ENCODE measurements at places on chromosomes 2 and 18.

DNA sequence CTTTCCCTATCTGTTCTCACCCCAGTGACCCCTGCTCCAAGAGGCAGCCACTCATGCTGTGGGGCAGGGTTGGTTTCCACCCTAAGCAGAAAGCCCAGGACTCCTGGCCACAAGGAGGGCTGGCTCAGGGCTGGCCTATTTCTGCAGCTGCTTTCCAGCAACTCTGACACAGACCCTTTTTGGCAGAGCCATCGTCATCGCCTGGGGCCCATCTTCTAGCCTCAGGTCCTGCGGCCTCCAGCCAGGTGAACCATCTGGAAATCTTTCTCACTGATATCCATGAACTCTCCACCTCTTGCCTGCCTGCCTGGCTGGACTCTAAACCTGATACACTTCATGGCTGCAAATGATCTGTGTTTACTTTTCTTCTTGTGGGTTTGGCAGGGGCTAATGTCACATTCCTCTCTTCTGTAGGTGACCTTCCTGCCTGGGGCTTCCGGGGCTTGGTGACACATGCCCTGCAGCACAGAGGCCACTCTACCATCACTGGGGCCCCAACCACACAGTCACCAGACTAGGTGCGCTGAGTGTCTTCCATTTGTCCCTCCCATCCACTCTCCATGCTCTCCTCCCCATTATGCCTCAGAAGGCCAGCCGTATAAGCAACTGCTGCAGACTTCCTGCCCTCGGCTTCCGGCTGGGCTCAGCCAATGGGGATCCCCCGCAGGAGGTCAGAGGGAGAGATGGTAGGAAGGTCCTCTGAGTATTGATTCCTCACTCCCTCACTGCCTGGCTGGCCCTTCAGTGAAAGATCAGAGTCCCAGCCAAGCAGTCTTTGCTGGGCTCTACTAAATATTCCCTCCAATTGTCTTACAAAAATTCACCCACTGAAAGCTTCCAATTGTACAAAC is 9.7 kb upstream of the COPS8 start:
- DNase-seq, result no peak

- no peak for DNase-seq
Measured at GRCh38 chr2:10557506-10558265, 109.6 kb upstream of the ODC1 start.

GRCh38 chr2:44005846-44006245 is 10.1 kb upstream of the LRPPRC start:
- no peak for DNase-seq

DNA sequence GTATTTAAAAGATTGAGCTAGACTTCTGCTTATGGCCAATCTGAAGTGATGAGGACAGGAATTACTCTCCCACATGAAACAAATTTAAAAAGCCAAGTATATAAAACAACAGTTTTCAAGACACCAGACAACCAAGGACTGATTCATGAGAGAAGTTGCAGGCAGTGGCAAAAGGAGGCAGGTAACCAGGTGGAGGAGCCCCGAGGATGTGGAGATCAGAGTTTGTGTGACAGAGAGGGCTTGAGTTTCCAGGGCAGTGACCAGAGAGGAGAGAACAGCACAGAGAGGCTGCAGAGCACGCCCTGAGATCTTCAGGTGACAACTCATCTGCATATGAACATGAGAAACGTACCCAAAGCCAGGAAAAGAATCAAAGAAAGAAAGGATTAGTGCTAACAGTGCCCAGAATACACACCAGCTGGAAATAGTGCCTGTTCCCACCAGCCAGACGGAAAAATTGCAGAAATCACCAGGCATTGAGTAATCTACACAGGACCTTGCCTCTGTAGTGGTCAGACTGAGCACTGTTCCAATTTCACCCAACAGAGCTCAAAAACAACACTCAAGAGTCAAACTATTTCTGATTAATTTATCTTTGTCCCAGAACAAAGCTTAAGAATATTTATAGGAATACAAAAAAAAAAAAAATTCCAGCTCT is 173.1 kb downstream of the SEPTIN10 start:
- no peak for DNase-seq

DNA sequence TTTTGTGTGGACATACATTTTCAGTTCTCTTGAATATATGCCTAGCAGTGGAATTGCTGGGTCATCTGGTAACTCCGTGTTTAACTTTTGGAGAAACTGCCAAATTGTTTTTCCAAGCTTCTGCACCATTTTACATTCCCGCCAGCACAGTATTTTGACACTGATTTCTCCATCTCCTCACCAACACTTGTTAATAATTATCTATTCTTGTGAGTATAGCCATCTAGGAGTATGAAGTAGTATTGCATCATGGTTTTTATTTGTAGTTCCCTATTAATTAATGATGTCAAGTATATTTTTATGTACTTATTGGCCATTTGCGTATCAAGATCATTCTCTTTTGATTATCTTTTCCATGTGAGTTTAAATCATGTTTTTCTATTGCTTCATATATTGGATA is 17.9 kb upstream of the AOX1 start:
- DNase-seq, result no peak

DNA sequence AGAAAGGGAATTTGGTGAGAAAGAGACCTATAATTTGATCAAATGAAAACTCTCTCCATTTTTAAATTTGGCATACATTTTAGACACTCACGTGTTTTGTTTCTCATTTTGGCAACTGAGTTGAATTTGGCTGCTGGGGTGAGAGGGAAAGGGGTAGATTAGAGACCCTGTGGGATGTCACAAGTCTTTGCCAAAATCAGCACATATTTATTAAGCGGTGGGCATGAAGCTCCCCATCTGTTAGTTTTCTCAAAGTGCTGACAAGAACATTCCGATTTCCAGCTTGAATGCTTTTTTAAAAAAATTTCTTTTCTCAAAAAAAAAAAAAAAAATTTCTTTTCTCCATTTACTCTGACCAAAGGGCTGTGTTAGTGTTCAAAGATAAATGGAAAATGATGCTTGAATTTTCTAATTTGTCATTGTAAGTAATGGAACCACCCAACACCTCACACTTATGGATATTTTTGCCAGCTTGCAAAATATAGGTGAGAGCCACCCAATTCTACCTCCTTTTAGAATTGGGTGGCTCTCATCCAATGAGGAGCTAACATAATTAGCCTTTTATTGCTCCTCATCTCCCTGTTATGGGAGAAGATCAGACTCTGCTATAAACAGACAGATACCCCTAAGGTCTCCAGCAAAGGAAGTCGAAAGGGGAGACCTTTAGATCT is 222.9 kb upstream of the FN1 start:
- no peak for DNase-seq

- no peak for DNase-seq
Measured at GRCh38 chr2:171163261-171163660, 2.6 kb upstream of the TLK1 start.

DNA sequence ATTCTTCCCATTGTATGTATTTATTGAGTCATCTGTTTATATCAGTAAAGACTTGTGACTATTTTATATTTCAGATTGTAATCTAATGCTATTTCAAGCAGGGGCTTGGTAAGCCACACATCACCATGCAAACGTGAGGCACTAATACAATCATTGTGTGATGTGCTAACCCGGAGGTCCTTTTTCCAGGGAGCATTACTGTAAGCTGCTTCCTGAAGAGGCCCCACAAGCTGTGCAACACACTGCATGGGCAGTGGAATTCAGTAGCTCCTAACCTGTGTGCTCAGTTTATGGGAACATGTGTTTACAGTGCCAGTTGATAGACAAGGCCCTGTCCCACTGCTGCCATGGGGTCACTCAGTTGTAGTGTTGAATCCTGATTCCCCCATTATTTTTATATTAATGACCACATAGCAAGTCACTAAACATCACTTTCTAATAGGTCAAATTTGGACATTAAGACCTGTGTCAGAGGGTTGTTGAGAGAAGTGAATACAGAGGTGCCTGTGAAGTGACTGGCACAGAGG is 162.9 kb downstream of the FHOD3 start:
- DNase-seq, result no peak

GRCh38 chr2:200137271-200137670 is 169.2 kb upstream of the SPATS2L start:
- no peak for DNase-seq

- no peak for DNase-seq
Measured at GRCh38 chr2:218831378-218831990, at the start of gene PRKAG3. Gene PRKAG3, minus strand, starts transcription at chr2:218831803.

DNA sequence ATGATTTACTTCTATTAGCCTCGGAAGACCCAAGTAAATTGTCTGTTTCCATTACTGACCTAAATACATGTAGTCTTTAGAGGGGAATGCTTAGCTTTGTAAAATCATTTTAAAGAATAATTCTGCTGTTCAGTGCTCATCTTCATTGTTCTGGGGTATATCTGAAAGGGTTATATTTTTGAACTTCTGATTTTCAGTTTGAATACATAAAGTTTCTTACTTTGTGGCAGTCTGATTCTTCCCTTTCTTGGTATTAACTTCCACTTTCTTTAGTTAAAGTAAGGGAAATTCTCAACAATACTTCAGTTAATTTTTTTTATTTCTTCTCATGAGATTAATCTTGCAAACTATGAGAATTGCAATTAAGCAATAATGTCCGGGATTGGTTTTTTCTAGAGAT is 148.4 kb downstream of the DOCK10 start:
- DNase-seq, result no peak

- no peak for DNase-seq
Measured at GRCh38 chr18:3972291-3972930, 482.7 kb downstream of the DLGAP1 start.
